ENCODE measurements at places on chromosomes 5 and 9. TPM values are rescaled to one million over a fixed set of nuclear protein-coding genes. Genes with fewer than 3 reads are reported as not detected.

The DDX4 gene
- not detected for total RNA-seq

The LTC4S gene
- 4.9 TPM for total RNA-seq

- DNase-seq: no peak
- no peak overlapping the region for H3K27ac ChIP-seq
- no peak overlapping the region for H3K4me3 ChIP-seq
- no peaks in the 10 kb centered on the region for H3K36me3 ChIP-seq
These were observed 867.1 kb downstream of the DTWD2 start for GRCh38 chr5:118121258-118121657.

- peak; percentile 34 for DNase-seq
- no peak overlapping the region for H3K4me3 ChIP-seq
- H3K27me3 ChIP-seq: no peaks in the 10 kb centered on the region
- peaks cover 39% of the 10 kb centered on the region for H3K36me3 ChIP-seq
- peaks cover 7% of the 10 kb centered on the region for H3K4me1 ChIP-seq
These were observed 5.3 kb downstream of the KLF4 start for GRCh38 chr9:107484117-107484723.

- peaks cover 65% of the 10 kb centered on the region for H3K4me1 ChIP-seq
- H3K27ac ChIP-seq: peak overlapping the region; percentile 62
- H3K4me3 ChIP-seq: no peak overlapping the region
- DNase-seq: no peak
- peaks cover 48% of the 10 kb centered on the region for H3K36me3 ChIP-seq
- no peaks in the 10 kb centered on the region for H3K27me3 ChIP-seq
These were observed 15.2 kb downstream of the LURAP1L start for GRCh38 chr9:12790001-12790400.

- no peaks in the 10 kb centered on the region for H3K27me3 ChIP-seq
- H3K27ac ChIP-seq: peak overlapping the region; percentile 9
- H3K4me1 ChIP-seq: peaks cover 29% of the 10 kb centered on the region
- H3K4me3 ChIP-seq: no peak overlapping the region
- H3K36me3 ChIP-seq: no peaks in the 10 kb centered on the region
These were observed 251.8 kb upstream of the DMRT1 start for GRCh38 chr9:589723-590122.

Measured in Calu3 (cell line).